ENCODE measurements at places on chromosomes 3 and 15. TPM values are rescaled to one million over a fixed set of nuclear protein-coding genes. Genes with fewer than 3 reads are reported as not detected.

- H3K27ac ChIP-seq: no peak overlapping the region
- H3K4me1 ChIP-seq: no peaks in the 10 kb centered on the region
- H3K27me3 ChIP-seq: no peaks in the 10 kb centered on the region
- no peaks in the 10 kb centered on the region for H3K36me3 ChIP-seq
These were observed 87.1 kb upstream of the SLITRK3 start for GRCh38 chr3:165283328-165283727.

DNA sequence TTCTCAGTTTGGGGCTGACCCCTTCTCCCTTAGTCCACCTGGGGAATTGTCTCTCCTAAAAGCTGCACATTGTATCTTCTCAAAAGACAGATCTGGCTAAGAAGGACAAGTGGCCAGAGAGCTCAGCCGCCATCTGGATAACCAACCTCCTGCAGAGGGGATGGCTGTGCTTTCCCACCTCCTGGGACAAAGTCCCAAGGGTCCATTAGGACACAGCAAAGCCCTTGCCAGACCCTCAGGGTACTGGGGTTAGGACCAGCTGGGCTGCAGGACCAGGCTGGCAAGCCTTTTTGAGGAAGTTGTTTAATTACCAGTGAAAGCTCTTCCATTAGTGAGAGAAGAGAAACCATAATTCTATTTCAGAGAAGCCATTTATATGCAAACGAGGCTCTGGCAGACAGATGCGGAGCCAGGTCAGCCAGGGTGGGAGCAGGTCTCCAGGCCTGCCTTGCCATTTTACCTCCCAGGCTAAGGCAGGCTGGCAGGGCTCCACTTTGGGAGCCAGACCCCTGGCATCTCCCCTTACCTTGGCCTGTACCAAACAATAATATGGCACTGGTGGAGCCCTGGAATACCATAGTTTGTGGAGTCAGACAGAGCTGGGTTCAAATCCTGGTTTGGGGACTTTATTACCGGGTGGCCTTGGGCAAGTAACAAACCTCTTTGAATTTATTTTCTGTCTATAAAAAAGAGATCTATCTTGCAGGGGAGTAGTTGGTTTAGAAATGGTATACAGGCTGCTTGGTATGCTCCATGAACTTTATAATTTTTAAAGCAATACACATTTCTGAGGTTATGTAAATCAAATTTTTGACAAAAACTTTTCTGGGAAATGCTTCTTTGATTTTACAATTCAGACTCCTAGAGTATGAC lies 17.9 kb downstream of the SHF start:
- DNase-seq: no peak
- no peaks in the 10 kb centered on the region for H3K27me3 ChIP-seq
- H3K4me1 ChIP-seq: peaks cover 13% of the 10 kb centered on the region
- H3K4me3 ChIP-seq: no peak overlapping the region
- H3K36me3 ChIP-seq: no peaks in the 10 kb centered on the region
- H3K27ac ChIP-seq: no peak overlapping the region

DNA sequence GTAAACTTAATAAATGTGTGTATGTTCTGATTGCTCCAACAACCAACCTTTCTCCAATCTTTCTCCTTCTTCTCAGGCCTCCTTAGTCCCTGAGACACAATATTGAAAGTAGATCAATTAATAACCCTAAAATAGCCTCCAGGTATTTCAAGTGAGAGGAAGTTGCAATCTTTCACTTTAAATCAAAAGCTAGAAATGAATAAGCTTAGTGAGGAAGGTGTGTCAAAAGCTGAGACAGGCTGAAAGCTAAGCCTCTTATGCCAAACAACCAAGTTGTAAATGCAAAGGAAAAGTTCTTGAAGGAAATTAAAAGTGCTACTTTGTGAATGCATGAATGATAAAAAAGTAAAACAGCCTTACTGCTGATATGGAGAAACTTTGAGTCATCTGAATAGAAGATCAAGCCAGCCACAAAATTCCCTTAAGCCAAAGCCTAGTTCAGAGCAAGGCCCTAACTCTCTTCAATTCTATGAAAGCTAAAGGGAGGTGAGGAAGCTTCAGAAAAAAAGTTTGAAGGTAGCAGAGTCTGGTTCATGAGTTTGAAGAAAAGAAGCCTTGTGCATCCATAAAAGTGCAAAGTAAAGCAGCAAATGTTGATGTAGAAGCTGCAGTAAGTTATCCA lies 38.6 kb downstream of the CCDC80 start:
- no peaks in the 10 kb centered on the region for H3K27me3 ChIP-seq
- no peak overlapping the region for H3K27ac ChIP-seq
- no peaks in the 10 kb centered on the region for H3K4me1 ChIP-seq
- DNase-seq: no peak
- no peaks in the 10 kb centered on the region for H3K36me3 ChIP-seq

Gene IL16
- 39.3 TPM for total RNA-seq

Gene AVEN
- total RNA-seq: 11.5 TPM

- H3K27ac ChIP-seq: no peak overlapping the region
- no peak for DNase-seq
- H3K36me3 ChIP-seq: no peaks in the 10 kb centered on the region
- H3K4me3 ChIP-seq: no peak overlapping the region
- H3K4me1 ChIP-seq: peaks cover 4% of the 10 kb centered on the region
- H3K27me3 ChIP-seq: no peaks in the 10 kb centered on the region
These were observed 19.6 kb downstream of the HSPBAP1 start for GRCh38 chr3:122773944-122774509.

DNA sequence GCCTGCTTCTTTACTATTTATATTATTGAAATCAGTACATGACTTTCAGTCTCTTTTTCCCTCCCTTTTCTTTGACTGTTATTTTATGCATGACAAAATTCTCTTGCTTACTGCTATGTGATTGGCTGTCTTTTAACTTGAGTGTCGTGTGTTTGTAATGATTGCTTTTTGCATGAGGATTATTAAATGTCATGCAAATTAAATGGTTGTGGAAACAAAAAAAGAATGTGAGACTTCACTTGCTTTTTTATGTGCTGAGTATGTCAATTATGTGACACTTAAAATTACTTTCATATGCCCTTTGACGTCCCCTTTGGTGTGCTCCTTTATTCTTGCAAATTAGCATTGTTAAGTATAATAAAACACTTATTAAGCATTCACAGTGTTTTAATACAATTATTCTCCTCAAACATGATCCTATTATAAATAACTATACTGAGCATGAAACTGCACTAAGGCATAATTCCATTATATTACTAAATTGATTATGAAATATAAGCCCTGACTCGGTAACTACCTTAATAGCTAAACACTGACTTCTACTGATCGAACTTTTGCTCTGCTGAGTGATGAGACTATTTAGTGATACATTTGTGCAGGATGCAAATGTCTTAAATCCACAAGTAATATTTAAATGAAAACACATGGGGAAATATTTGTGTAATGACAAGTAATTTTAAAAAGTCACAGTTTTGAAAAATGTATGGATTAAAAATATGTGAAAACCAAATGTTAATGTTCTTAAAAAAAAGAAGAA lies 401.7 kb downstream of the NLGN1 start:
- DNase-seq: no peak
- H3K36me3 ChIP-seq: no peaks in the 10 kb centered on the region
- no peaks in the 10 kb centered on the region for H3K27me3 ChIP-seq
- no peak overlapping the region for H3K27ac ChIP-seq
- H3K4me3 ChIP-seq: no peak overlapping the region

Gene GAP43
- not detected for total RNA-seq

Gene GOLGA8G
- total RNA-seq: not detected

Data from upper lobe of right lung (tissue), 1 donor.